Activated B cell treated with CpG ODN at 0.5 μM for 24 hours (primary cell): ENCODE measurements at places on chromosomes 5 and 9.

DNA sequence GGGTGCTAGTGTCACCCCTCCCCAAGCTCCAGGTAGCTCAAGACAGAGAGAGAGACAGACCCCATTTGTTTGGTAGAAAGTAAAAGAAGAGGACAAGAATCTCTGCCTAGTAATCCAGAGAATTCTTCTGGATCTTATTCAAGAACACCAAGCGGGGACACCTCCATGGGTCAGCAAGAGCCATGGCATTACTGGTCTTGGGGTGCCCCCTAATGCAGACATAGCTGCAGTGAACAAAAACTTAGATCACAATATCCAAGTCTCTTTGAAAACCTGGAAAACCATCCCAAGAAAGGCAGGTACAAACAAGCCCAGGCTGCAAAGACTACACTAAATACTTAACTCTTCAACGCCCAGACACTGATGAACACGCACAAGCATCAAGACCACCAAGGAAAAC is 29.9 kb upstream of the PDE4D start:
- no peaks in the 10 kb centered on the region for H3K36me3 ChIP-seq
- H3K27ac ChIP-seq, result no peak overlapping the region
- DNase-seq, result no peak
- H3K27me3 ChIP-seq, result no peaks in the 10 kb centered on the region

DNA sequence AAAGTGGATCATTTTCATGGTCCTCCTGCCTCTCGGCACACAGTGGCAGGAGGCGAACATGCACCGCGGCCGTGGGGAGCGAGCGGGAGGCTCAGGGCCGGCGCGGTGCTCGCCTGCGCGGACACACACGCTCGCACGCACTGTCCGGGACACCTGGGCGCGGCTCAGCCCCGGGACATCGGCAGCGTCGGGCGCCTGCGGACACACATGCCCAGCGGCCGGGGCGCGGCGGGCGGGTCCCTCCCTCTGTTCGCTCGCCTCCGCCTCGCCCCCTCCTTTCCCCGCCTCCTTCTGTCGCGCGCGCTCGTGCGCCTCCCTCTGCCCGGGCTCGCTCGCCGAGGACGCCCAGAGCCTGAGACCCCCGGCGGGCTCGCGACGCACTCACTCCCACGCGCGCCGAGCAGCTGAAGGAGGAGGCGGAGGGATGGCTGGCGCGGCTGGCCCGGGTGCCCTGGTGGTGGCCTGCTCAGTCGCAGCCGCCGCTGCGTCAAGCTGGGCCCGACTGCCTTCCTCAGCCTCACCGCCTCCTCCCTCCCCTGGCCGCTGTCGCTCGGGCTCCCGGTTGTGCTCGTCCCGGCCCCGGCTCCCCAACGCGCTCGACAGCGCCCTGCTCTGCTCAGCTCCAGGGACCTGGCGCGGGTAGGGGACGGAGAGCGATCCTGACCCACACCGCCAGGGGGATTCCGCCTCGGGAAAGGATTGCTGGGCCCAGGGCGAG is at the start of gene FRMD3:
Gene FRMD3 (minus strand): TSS at position 230 of the 718 bp plus-strand sequence. CDS start 170 bp downstream, at position 60.
- H3K4me1 ChIP-seq, result peaks cover 7% of the 10 kb centered on the region
- no peak within 1 kb of the TSS for H3K4me3 ChIP-seq
- no peak within 1 kb of the TSS for H3K27ac ChIP-seq
- no peak for DNase-seq
- H3K36me3 ChIP-seq, result no peaks in the 10 kb centered on the region
- H3K27me3 ChIP-seq, result peaks cover 35% of the 10 kb centered on the region

DNA sequence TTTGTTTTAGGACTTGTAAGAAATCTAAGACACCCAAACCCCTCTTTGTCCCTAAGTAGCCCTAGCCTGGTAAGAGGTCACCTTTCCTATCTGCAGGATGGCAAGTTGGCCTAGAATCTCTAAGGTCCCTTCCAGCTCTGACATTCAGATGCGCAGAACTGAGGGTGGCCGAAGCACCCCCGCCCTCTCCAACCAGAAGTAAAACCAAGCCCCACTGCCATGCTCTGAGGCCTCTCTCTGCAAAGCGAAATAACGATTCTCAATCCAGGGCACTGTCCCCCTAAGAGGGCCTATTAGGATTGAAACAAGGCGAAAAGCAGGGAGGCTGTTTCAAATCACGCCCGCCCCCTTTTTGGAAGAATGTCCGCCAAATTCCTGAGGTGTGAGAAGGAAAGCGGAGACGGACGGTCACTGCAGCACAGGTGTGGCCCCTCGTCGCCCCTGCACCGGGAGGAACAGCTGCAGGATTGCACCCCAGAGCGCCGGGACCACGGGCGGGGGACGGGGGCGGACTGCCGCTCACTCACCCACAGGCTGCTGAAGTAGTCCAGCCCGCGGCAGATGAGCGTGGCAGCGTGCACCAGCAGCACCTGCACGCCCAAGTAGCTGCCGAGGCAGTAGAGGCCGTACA is 824 bp downstream of the TMEM245 start:
- H3K27ac ChIP-seq, result peak overlapping the region; percentile 56
- H3K4me1 ChIP-seq, result peaks cover 43% of the 10 kb centered on the region
- H3K36me3 ChIP-seq, result peaks cover 14% of the 10 kb centered on the region
- H3K4me3 ChIP-seq, result peak overlapping the region; percentile 88
- DNase-seq, result no peak

- H3K4me1 ChIP-seq, result no peaks in the 10 kb centered on the region
- no peaks in the 10 kb centered on the region for H3K36me3 ChIP-seq
- H3K27me3 ChIP-seq, result no peaks in the 10 kb centered on the region
- no peak for DNase-seq
Observed at GRCh38 chr5:150118561-150119229, 32.3 kb upstream of the CSF1R start.

DNA sequence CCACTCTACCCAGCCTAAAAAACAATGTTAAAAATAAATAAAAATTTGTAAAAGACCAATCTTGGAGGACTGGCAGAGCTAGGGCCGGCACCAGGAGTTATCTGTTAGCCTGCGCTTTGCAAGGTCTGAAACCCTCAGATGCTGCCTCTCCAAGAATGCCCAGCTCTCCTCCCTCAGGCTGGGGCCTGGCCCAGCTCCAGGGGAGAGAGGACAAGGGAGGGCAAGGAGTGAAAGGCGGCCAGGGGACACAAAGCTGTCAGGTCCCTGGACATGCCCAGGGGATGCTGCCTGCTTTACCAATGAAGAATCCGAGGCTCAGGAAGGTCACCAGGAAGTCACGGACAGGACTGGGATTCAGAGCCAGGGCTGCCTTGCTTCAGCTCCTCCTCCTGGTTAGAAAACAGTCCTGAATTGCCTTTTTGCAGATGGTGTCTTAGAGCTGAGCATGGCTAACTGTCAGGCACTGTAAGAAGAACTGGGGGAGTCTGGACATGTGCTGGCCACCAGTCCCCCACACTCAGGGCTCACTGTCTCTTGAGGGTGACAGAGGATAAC is 5.5 kb upstream of the N4BP3 start:
- no peak for DNase-seq
- no peak overlapping the region for H3K27ac ChIP-seq
- H3K36me3 ChIP-seq, result no peaks in the 10 kb centered on the region
- no peak overlapping the region for H3K4me3 ChIP-seq
- no peaks in the 10 kb centered on the region for H3K27me3 ChIP-seq

- DNase-seq, result no peak
- H3K27me3 ChIP-seq, result peaks cover 28% of the 10 kb centered on the region
- no peaks in the 10 kb centered on the region for H3K36me3 ChIP-seq
- H3K27ac ChIP-seq, result no peak overlapping the region
Observed at GRCh38 chr5:173515526-173515925, 100.9 kb downstream of the BOD1 start.

GRCh38 chr9:37180138-37180537 is 59.8 kb downstream of the ZCCHC7 start:
- H3K4me3 ChIP-seq, result no peak overlapping the region
- DNase-seq, result no peak
- peaks cover 38% of the 10 kb centered on the region for H3K36me3 ChIP-seq

DNA sequence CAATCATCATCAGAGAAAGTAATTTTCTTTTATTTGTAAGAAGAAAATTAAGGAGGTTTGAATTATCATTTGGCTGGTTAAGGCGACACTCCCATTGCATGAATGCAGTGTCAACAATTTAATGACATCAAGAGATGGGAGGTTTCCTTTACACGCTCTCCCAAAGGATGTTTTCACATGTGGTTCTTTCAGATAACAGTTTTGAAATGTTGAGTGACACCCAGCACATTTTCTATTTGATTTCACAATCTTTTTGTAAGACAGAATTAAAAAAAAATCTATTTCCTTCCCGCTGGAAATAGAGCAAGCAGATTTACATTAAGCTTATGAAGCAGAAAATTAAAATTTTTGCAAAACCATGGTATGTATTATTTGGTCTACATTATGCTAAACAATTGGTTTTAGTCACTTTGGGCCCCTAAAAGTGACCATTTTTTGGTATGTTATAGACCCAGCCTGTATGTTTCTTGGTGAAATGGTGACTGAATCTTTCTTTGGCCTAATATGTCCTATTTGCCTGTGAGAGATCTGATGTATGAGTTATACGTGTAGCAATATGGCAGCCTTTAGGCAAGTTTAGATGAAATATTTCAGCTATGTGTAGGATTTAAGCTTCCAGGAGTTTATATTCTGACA is 18.9 kb upstream of the ANKRD55 start:
- H3K4me3 ChIP-seq, result no peak overlapping the region
- no peaks in the 10 kb centered on the region for H3K4me1 ChIP-seq
- no peak overlapping the region for H3K27ac ChIP-seq
- no peak for DNase-seq
